GM12865 (cell line): ENCODE measurements at places on chromosomes 13 and 19.

DNA sequence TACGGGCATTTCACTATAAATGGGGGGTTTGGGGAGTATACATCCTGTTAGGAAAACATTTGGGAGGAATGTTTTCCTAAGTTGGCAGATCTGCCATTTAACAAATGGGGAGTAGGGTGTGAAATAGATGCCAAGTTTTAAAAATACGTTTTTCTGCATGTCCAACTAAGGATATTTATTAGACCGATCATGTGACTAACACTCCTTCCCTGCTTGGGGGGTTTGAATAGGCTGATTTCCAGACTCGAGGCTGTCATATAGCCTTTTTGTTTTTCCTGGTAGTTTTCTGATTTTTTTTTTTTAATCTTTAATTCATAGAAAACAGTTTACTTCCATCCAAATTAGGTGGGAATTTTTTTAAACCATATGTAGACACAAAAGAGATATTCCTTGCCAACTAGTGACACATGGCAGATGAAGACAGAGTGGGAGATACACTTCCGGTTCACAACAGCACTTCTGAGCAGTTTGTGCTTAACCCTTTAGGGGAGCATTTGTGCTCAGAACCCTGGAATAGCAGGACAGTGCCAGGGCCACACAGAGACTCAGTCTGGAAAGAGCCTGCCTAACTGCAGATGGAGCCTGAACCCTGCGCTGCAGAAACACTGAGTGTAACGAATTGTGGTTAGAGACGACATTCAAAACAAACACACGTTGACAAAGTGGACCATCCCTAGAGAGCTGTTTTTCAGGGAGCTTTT is 5.6 kb upstream of the GATAD2A start:
- no peak for DNase-seq

DNA sequence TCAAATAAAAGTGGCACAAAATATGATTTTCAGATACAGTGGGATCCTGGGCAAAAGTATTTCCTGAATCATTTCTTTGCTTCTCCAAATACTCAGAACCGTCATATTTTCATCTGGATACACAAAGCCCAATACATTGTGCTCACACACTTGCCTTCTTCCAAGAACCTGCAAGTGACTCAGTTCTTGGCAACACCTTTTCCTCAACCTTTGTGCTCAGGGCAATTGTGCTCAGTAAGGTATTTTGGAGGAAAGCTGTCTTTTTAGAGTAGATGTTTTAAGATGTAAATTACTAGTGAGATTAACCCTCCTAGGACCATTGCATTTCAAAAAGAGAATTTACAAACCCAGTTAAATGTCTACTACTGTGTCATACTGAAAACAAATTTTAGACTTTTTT is 233.5 kb downstream of the EFNB2 start:
- no peak for DNase-seq

DNA sequence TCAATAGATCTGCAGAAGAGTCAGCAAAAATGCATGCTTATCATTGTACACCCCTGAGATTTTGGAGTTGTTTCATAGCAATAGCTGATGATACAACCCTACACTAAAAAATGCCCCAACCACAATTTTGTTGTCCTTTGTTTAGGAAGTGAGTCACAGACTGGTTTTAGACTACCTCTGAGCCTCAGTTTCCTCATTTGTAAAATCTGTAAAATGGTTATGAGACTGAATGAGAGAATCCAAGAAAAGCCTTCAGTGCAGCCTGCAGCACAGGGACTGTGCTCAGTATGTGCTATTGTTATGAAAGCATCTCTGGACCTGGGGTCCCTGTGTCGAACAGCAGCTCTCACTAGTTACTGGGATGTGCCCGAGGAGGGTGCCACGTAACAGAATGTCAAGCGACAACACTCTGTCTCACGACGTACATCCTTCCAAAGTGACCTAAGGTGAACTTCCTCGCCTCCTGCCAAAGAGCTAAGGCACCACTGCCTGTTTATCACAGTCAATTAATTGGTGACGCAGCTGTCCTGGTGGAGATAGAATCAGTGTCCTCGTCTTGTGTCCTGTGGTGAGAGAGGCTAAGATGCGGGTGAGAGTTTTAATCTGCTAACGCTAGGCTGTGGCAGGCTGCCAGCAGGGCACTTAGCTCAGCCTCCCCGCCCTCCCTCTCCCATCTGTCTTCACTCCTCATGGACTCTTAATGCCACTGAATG is 18.1 kb downstream of the DHRS12 start:
- no peak for DNase-seq

DNA sequence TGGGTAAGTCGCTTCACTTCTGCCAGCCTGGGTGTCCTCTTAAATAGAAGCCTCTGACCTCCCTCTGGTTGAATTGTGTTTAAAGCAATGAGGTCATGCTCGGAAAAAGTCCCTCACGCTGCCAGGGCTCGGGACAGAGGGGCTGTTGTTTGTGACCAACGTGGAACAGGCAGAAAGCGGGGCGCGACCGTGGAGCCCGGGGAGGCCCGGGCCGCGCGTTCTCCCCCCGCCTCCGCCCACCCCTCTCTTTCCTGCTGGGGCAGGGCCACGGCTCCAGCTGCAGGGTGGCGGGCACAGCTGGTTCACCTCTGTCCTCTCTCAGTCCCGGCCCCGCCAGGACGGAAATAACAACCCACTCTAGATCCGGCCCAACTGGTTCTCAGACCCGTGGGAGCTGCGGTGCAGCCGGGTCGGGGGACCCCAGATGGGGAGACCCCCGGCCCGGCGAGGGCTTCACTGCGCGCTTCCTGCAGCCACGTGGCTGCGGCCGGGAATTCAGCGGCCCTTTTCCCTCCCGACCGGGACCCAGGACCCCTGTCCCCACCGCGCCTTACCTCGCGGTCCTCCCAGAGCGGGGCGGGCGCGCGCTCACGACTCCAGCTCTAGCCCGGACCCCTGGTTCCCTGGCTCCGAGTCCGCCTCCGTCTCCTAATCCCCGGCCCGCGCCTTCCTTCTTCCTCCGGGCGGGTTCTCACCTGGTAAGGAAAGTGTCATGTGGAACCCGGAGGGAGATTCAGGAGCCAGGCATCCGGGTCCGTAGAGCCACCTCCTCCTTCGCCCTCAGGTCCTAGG is 1.9 kb downstream of the CDC42EP5 start:
- DNase-seq = no peak

DNA sequence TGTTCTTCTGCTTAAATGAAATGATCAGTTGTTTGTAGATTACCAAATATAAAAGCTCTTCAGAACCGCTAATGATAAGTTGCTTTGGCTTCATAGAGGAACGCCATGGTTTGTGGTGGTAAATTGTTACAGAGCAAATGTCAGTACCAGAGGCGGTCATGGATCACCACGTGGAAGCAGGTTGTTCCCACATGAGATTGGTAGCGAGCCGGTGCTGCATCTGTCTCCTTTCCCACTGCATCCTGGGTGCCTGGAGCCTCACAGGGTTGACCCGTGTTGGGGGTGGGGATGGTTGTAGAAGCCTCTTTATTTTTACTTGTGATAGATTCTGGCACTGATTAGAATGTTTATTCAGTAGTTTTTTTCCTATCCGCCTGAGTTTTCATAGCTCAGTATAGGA is 14.7 kb downstream of the GARRE1 start:
- DNase-seq = peak; percentile 15

- DNase-seq = no peak
Observed at GRCh38 chr19:14661372-14661924, 13.2 kb downstream of the ADGRE3 start.

DNA sequence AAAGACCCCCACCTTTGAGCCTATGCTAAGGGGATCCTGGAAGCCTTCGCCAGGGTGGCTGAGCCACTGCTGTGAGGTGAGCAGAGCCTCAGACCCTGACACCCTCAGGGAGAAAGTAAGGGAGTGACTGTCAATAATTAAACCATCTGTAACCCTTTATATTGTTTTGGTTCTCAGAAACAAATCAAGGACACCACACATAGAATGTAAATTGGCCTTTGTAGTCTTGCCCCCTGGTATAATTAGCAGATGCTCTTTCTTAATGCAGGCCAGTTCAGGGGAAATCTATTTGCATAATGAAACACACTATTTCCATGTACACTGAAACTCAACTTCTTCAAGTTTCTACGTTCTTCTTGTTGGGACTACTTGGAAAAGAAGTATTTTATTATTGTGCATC is 127.7 kb upstream of the EDNRB start:
- DNase-seq = no peak

DNA sequence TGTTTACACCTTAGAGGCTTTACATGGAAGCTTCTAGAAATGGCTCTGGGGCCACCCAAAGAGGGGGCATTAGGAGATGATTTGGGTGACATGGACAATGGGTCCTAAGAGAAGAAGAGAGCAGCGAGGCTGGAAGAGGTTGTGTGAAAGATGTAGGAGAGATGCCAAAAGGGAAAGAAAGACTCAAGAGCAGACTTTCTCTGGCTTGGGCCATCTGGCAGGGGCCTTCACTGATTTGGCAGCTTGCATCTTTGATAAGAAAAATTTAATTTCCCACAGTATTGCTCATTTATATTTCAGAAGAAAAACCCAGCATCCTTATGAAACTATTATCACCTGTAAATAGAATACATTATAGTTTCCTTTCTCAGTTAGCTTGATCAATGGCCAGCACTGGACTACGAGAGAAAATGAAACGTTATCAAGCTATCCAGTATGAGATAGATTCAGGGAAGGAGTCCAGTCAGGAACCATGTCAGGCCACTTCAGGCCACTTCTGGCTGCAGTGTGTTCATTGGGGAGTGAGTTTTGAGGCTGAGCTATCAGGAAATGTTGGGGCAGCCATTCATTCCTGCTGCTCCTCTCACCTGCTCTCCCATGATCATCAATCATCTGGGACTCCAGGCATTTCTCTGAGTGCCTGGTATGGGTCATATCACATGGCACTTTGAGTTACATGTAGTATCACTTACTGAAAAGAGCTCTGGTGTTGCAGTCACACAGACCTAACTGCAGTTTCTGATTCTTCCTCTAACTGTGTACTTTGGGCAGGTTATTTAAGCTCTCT is 10.3 kb downstream of the SCEL start:
- no peak for DNase-seq

- no peak for DNase-seq
Observed at GRCh38 chr13:48896312-48896711, 79.4 kb upstream of the FNDC3A start.

GRCh38 chr13:112725346-112726015 is 35.6 kb downstream of the ATP11A start:
- DNase-seq = peak; percentile 20

DNA sequence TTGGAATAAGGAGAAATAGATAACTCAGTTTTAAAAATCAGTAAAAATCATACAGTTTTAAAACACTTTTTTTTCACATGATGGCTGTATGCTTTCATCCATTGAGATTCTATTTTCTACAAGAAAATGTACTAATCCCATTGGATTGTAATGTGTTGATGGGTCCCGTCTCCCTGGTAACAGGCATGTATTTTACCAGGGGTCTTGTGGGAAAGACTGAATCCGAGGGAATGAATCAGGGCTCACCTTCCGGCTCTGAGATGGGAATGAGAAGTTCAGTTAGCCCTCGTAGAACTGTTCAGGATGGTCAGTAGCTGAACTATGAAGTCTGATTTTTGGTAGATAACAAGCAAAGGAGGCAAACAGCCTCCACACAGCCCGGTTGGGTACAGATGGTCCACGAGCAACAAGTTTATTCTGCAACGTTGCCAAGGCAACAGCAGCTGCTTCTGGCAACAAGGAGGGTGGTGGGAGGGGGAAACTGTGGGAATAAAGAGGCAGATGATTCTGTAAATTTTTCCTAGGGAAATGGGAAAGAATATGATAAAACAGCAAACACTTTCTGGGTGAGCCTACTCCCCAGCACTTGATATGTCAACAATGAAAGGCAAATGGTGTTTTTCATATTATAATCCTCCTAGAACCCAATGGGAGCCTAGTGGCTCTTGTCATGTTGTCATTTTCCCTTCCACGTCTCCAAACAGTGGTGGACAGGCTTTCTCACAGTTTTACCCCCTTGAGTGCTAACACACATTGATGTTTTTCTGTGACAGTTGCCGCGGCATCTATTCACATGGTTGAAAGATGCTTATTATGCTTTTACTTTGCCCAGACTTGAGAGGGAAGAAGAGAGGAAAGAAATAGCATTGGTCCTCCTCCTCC is 12.4 kb upstream of the SIAH3 start:
- DNase-seq = no peak

DNA sequence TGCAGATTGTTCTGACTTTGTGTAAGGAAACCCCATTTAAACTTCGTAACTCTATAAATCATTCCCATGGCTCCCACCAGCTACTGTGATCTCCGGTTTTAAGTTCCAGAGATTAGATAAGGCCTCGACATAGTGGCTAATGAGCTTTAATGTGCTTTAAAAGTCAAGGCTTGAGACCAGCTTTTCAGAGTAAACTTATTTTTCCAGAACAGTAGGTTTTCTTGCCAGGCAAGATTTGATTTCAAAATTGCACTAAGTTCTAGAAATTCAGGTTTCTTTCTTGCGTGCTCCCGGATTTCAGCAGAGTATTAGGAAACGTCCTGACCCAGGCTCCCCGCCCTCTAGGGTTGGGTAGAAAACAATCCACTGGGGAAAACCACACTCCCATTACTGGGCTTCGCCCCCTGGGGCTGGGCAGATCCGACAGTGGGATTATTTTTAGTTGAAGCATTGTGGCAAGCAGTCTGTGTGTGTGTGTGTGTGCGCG is 43.3 kb downstream of the CRYL1 start:
- no peak for DNase-seq

DNA sequence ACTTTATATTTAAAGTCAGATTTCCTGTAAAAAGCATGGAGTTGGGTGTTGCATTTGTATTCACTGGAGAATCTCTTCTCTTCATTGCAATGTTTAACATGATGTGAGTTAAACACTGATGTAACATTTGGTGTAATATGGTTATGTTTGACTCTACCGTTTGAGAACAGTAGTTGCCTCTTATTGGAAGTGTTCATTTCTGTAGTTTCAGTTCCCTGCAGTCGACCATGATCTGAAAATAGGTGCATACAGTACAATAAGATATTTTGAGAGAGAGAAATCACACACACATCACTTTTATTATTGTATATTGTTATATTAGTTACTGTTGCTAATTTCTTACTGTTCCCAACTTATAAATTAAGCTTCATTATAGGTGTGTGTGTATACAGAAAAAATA is 105.2 kb upstream of the SPACA7 start:
- DNase-seq = no peak

- DNase-seq = no peak
Observed at GRCh38 chr13:44223770-44224444, 149.7 kb upstream of the SERP2 start.

GRCh38 chr13:51585696-51586095 is 1.4 kb downstream of the WDFY2 start:
- peak; percentile 34 for DNase-seq
